ENCODE measurements at places on chromosomes 13 and 19. TPM values are rescaled to one million over a fixed set of nuclear protein-coding genes. Genes with fewer than 3 reads are reported as not detected.

The OR2Z1 gene
- polyA plus RNA-seq: not detected

The HOMER3 gene
- polyA plus RNA-seq: 49.3 TPM

DNA sequence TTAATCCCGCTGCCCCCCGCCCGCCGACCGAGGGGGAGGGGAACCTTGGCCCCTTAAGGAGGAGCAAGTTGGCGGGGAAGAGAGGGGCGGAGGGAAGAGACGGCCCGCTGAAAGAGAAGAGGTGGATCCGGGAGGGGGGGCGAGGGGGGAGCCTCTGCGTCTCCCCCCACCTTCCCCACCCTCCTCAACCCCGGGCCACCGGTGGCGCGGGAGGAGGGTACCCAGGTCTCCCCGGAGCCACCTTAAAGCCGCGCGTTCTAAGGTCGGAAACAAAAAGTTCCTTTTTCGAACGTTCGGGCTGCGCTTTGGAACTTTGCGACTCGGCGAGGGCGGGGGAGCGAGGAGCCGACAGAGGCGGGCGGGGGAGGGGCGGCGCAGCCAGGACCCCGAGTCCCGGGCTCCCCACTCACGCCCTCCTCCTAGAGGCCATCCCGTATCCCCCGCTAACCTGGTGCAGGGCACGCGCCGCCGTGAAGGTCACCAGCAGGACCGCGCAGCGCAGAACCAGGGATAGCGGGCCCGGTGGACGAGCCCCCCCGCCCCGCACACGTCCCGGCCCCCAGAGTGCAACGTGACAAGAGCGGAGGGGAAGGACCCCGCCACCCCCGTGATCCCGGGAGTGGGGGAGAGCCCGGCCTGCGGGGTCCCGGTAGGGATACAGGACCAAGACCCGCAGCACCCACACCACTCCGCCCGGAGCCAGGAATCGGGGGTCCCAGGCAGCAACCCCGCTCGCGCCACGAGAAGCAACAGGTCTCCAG lies 659 bp downstream of the ERF start:
- peak; percentile 75 for DNase-seq

- DNase-seq: no peak
Measured at GRCh38 chr19:34662919-34663318, 14.0 kb downstream of the SCGB2B2 start.

DNA sequence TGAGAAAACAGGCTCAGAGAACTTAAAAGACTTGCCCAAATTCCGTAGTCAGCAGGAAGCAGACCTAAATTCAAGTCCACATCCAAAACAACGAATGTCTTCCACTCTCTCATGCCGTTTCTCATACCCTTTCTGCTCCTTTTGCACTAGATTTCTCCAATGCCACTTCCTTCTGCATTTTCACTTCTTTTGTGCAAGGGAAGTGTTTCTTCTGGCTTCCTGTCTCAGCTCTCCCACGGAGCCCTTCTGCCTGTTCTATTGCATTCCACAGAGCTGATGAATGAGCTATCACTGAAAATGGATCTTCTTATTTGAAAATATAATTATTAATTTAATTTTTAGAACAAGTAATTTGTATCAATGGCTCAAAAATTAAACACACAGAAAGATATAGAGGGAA lies 56.1 kb upstream of the STK24 start:
- no peak for DNase-seq

GRCh38 chr13:96238241-96238640 lies 148.3 kb downstream of the HS6ST3 start:
- no peak for DNase-seq

DNA sequence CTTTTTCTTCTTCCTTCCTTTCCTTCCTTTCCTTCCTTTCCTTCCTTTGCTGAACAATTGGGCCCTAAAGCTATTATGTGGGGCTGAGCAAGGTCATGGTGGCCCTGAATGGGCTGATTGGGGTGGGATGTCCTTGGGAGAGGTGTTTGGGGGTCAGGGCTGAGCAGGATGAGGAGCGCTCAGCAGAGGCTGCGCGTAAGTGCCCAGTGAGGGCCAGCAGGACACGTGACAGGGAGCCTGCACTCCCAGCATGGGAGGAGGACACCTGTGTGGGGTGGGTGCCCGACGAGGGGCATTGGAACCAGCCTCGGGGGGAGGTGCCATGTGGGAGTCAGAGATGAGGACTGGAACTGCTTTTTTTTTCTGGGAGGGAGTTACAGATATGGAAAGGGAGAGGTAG lies 5.4 kb upstream of the LGALS7 start:
- no peak for DNase-seq

- no peak for DNase-seq
Measured at GRCh38 chr13:23059173-23059572, 121.6 kb upstream of the SGCG start.

DNA sequence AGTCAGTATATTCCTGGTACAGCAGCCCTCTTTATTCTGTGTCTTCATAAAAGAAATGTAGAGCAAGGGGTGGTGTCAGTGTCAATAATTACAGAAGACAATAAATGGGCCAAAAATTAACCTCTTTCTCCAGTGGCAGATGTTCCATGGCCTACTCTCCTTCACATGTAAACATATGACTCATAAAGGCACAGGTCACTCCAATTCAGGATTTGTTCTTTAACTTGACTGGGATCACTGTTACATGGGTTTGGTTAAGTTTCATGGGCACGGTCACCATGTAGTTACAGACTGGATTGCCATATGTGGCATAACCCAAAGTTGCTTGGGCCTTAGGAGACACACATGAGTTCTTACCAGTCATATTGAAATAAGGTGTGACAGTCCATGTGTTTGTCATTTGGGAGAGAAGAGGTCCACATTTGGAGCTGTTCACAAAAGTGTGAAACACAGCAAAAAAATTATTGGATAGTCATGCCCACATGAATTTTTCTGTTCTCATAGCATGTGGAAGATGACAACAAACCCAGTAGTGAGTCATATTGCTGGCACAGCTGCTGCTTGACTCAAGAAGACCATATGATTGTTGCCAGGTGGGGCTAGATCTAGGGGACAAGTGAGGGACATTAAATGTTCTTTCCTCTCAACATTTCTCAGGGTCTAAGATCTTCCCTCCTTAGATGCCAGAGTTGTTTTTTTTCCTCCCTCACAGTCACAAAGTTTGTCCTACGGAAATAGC lies 68.1 kb upstream of the HTR2A start:
- DNase-seq: no peak

DNA sequence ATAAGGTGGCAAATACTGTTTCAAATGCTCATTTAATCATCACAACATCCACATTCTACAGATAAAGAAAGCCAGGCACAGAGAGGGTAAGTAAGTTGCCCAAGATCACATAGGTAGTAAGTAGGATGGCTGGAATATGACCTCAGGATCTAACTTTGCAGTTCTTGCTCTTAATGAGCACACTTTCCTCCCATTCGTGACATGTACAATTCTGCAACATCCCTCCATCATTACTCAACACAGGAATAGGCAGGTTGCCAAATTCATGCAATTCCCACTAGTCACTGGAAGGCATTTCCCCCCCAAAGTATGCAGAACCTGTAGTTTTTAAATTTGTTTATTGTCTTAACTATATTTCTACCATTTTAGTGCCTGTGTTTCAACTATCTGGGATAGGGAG lies 109.2 kb downstream of the OLFM4 start:
- DNase-seq: no peak
